Stimulated activated CD8-positive, alpha-beta memory T cell treated with anti-CD3 and anti-CD28 coated beads, Interleukin-7, amount 100 ng/mL, for 1 hour (primary cell): ENCODE measurements at places on chromosomes 12 and 14.

DNA sequence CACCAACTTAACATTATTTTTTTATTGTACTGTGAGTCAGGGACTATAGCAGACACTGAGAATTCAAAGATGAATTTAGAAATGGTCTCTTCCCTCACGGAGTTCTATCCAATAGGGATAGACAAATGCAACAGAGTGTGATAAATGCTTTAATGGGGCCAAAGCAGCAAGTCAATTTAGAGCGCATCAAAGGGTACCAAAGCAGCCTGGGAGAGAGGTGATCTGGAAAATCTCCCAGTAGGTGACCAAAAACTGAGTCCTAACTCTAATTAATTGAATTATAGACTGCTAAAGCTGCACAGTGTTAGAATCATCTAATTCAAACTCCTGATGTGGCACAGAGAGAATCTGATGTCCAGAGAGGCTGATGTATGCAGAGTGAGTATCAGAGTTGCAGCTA is 2.6 kb downstream of the LIN7A start:
- DNase-seq, result no peak

DNA sequence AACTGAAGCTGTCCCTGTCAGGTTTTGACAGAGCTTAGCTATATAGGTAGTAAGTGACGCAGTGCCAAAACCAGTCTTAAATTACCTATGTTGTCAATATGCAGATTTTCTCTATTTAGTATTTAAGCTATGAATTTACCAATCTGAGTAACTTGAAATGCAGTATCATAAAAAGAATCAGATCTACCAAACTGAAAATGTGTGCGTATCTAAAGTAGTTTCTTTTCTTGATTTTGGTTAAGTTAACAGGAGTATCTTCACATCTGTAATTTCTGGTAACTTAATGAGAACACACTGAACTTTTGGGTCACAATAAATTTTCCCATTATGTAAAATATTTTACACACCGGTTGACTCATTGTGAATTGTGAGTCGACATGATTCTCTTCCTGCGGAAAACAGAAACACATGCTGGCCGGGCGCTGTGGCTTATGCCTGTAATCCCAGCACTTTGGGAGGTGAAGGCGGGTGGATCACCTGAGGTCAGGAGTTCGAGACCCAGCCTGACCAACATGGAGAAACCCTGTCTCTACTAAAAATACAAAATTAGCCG is 45.1 kb downstream of the TRAF3 start:
- no peak for DNase-seq

- no peak for DNase-seq
These were observed 126.4 kb upstream of the FOXN3 start for GRCh38 chr14:89543425-89543790.

DNA sequence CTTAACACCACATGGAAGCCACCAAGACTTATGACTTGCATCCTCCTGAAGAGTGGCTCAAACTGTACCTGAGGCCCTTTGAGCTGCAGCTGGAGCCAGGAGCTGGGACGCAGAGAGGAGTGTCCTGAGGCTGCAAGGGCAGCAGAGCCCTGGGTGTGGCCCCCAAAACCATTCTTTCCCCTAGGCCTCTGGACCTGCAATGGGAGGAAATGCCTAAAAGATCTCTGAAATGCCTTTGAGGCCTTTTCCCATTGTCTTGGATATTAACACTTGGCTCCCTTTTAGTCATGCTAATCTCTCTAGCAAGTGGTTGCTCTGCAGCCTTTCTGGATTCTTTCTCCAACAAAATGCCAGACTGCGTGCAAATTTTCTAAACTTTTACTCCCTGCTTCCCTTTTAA is 156.1 kb downstream of the SLC38A4 start:
- DNase-seq, result no peak

- peak; percentile 23 for DNase-seq
These were observed 30.3 kb upstream of the ADIPOR2 start for GRCh38 chr12:1660304-1661187.

DNA sequence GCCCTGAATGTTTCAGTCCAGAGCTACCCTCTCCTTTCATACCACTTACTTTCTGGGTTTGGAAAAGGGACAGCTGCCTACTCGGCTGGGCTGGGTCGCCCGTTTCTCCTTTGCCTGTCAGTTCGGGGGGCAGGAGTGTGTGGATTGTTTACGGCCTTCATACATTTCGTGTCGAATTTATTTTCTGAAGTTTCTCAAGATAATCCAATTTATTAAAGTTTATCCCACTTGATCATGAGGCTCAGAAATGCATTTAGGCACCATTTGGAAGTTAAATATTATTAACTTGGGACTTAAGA is 608 bp downstream of the ZNF410 start:
- DNase-seq, result no peak

GRCh38 chr12:11780521-11781101 is 131.1 kb downstream of the ETV6 start:
- DNase-seq, result no peak

GRCh38 chr12:24600996-24601395 is 347.9 kb downstream of the BCAT1 start:
- no peak for DNase-seq

- DNase-seq, result no peak
These were observed 185.1 kb downstream of the CHST11 start for GRCh38 chr12:104641862-104642261.
